ENCODE measurements at places on chromosomes 12 and 14.

GRCh38 chr12:94676031-94676641 lies 25.8 kb upstream of the TMCC3 start:
- no peak for DNase-seq

DNA sequence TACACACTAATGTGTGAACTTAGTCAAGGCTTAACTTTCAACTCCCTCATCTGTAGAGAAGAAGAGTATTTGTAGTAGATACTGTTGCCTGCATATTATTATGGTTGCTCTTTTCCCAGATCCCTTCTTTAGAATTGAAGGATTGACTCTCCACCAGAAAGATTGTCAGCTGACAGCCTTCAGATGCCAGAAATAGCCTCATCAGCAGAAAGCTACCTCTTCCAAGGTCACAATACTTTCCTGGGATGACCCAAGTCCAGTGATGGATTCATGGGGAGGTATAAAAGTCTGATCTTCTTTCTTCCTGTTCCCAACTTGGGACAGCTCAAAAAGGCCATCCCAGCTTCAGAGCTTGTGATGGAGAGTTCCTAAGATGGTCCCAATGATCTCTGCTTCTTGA lies 78.2 kb downstream of the TBX5 start:
- no peak for DNase-seq

- DNase-seq, result no peak
Measured at GRCh38 chr12:29799591-29799990, 15.8 kb upstream of the TMTC1 start.

DNA sequence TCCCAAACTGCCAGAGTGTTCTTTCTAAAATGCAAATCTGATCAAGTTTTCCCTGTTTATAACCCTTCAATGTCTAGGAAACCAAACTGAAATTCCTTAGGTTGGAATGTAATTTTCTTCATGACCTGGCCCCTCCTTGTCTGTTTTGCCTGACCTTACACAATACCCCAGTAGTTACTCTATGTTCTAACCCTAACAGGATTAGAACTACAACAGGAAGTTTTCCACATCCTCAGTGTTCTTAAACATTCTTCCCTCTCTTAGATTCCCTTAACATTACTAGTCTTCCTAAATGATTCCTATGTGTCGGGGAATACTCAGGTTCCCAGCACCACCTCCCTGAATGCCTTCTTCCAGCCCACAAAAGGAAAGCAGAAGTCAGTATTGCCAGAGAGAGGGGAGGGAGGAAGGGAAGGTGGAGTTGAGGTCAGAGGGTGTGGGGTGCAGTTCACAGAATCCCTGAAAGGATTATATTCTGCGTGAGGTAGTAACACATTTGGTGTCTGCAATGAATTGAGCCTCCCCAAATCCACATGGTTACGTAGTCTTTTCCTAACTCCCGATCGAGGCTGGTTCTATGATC lies 72.6 kb downstream of the BBS10 start:
- DNase-seq, result no peak

DNA sequence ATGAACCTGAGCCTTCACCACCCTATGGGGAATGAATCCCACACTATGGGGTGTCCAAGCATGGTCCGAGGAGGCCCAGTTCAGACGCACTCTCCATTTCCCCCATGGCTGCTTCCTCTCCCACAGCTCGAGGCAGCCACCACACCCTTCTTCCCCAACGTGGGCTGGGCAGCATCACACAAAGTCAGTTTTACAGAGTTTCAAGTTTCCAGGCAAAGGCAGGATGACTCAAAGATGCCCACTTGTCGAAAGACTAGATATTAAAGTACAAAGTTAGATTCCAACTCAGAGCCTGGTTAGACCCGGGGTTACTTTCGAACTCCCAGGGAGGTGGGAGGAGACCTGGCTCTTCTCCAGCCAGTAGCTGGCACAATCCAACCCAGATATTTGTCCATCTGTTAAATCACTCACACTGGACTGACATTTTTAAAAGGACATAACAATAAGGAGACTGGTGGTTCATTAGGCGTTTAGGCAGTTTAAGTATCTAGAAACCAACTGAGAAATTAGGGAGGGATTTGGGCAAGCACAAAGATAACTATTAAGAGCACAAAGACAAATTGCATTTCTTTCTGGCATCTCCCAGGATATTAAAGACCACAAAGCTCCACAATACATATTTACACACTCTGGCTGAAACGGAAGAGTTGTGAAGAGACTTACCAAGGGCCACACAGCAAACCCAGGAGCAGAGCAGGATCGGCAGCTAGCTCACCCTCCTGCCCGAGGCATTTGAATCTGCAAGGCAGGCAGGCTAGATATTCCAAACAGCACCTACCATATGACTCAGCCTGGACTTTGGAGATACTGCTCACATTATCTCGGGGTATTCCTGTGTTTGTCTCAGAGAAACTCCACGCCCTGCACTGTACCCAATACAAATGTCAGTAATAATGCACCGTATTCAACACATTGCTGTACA lies 34.8 kb downstream of the TMCC3 start:
- no peak for DNase-seq

- no peak for DNase-seq
Measured at GRCh38 chr12:42421844-42422779, 96.1 kb downstream of the PPHLN1 start.

DNA sequence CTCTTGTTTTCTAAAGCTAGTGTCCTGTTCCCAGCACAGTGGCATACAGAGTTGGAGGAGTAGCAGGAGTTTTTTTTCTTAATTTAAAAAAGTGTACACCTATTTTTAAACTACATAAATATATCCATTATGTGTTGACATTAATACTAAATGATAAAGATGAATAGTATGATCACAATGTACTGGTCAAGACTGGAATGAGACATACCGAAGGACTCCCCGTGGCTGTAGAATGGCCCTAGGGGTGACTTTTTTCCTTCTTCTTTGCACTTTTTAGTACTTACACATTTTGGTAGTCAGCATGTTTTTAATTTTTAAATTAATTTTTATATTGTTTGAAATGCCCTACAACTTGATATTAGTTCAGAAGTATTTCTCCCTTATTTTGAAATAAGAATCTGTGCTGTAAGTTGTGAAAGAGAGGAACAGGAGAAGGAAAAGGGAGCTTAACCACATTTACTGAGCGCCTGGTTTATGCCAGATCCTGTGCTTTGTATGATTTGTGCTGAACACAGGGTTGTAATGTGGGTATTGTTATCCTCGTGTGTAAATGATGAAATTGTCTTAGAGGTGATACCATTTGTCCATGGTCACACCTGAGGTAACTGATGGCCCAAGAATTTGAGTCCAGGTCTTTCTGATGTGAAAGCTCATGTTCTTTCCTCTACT lies 136.5 kb downstream of the TGFB3 start:
- no peak for DNase-seq

- peak; percentile 16 for DNase-seq
Measured at GRCh38 chr12:31928246-31929026, 30.8 kb upstream of the RESF1 start.

GRCh38 chr12:105492591-105493545 lies 162.4 kb downstream of the C12orf75 start:
- no peak for DNase-seq

DNA sequence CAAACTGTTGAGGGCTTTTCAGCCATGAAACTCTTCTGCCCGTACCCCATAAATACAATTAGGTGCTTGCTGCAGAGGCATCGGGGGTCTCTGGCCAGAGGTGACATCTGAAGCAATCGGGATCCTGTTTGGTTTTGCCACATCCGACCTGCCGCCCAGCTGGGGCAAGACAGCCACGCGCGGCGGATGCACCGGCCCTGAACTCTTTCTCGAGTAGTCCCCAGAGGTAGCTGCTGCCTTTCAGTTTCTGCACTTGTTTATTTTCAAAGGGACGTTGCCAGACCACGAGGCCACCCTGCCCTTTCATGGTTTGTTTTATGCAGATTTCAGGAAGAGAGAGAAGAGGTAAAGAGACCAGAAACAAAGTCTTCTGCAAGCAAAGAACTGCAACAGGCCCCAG lies 10.6 kb upstream of the MLXIP start:
- DNase-seq, result peak; percentile 20

DNA sequence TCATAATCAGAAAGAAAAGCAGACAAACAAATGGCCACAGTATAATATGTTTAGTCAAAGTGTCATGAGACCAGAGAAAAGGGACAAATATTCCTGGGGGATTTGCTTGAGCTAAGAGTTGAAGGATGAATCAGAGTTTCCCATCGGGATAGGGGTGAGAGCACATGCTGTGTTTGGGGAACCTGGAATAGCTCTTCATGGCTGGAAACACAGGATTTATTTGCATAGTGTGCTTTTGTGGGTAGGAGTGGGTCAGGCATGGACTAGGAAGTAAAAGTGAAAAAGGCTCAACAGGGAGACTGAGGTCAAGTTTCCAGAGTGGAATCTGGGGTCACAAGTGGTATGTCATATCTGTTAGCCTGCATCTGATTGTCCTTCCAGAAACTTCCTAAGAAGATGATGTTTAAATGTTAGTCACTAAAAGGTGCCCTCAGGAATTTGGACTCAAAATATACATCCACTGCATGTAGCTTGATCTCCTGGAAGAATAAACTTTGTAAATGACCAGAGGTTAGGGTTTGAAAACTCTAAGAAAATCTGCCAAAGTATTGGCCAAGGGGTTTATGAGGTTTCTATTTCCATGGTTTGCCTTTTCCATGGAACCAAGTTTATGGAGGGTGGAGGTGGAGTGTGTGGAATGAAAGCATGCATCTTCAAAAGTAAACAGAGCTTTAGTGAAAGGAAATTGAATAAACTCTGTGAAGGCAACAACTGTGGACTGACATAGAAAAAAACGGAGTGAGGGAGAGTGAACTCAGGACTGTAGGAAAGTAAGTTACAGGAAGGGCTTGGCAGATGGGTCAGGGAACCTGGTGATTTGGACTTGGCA lies 344.6 kb downstream of the C12orf75 start:
- DNase-seq, result no peak

GRCh38 chr14:28661171-28661772 lies 105.3 kb upstream of the FOXG1 start:
- no peak for DNase-seq

DNA sequence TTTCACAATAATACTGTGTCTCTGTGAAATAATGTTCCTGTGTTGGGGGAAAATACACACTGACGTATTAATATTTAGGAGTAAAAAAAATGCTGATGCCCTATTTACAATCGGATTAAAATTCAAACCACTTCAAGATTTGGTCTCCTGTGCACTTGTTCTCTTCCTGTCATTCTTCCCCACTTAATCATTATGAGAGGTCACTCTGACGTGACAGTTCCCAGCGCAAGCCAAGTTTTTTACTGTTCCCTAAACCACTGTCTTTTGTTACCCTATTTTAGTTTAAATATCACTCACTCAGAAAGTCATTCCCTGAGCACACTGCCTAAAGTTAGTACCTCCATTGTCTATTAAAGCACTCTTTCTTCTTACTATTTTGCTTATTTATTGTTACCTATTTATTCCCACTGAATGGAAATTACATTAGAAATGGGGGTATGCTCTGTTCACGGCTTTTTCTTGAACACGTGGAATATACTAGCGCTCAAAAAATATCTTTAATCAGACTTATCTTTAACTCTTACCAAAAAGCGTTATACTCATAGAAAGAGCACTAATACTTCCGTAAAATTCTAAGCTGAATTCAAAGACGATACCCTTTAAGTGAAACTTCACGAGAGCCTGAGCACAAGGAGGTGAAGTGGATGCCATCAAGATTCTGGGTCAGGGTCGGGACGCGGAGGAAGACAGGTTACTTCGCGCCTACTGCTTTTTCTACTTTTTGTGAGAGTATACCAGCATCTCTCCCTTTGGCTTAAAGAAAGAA lies 670 bp upstream of the PSMA3 start:
- no peak for DNase-seq

- DNase-seq, result no peak
Measured at GRCh38 chr12:68589194-68589593, 21.5 kb upstream of the RAP1B start.

- DNase-seq, result no peak
Measured at GRCh38 chr12:114780746-114781399, 96.9 kb upstream of the TBX3 start.

DNA sequence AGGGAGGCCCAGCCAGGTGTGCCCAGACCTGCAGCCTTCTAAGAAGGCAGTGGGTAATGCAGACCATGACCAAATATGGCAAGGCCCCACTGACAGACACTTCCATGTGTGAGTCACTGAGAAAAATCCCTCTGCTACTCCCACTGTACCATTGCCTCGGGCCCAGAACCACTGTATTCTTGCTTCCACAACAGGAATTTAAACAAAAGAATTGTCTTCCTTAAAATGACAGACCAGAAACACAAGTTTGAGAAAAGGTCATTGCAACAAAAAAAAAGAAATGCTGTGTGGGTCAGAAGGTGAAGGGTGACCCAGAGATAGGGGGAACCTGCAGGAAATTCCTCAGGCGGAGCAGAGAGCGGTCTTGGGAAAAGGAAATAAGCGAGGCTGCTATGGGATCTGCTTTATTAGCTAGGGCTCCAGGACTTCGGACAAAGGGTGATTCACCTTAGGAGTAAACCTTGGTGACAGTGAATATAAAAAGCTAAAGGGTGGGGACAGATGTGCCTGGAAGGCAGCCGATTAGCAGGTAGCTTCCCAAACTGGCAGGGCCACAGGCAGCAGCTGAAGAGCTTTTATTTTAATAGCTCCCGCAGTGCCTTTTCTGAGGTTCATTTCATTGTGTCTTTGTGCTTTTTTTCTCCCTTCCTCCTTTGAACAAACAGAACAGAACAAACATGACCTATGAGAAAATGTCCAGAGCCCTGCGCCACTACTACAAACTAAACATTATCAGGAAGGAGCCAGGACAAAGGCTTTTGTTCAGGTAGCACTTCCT lies 185.3 kb upstream of the BCL2L14 start:
- DNase-seq, result no peak

GRCh38 chr14:61452452-61452851 lies 131.1 kb downstream of the PRKCH start:
- peak; percentile 54 for DNase-seq

GRCh38 chr12:110638796-110639195 lies 24.9 kb downstream of the TCTN1 start:
- DNase-seq, result no peak

DNA sequence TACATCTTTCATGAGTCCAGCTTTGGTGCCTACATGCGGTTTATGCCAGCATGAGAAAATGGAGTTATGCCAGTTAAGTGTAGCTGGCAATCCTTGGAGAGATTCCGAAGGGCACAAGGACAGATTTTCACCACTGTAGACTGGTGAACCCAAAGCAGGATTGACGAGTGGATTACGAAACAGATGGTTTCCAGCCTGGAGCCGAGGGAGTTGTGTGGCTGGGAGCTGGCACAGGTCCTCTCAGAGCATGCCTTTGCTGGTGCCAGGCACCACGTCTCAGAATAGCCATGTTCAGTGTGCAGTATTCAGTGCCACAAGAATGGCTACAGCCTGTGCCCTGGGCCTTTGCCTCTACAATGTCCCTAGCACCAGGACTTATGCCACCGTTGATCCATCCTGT lies 13.2 kb downstream of the KCNH3 start:
- no peak for DNase-seq

Measured in stimulated activated CD4-positive, alpha-beta T cell treated with anti-CD3 and anti-CD28 coated beads, Interleukin-4, amount 100 ng/mL, for 24 hours (primary cell).